Suppressor macrophage treated with lipopolysaccharide for 1 hour (primary cell): ENCODE measurements at places on chromosomes 13 and 19.

- DNase-seq, result peak; percentile 47
Observed at GRCh38 chr13:50353651-50354415, 338.6 kb downstream of the KCNRG start.

DNA sequence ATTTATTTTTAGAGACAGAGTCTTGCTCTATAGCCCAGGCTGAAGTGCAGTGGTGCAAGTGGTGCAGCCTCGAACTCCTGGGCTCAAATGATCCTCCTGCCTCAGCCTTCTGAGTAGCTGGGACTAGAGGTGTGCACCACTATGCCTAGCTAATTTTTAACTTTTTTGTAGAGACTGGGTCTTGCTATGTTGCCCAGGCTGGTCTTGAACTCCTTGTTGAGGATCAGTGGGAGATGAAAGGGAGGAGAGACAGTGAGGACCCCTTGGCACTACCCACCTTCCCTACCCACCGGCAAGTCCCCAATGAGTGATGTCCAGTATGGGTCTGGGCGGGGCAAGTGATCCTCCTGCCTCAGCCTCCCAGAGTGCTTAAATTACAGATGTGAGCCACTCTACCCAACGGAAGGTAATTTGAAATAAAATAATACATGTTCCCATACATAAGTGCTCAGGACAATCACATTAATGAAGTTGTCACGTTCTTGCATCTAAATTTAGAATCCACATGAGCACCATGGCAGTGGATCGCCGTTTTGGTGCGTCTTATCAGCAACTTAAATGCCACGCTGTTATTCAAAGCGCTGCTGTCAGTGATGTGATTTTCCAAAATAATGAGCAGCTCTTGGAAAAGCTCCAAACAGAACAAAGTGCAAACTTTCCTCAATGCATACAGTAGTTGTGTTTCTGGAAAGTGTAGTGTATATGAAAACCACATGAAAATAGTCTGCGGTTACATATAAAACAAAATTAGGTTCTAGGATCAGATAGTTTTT, 5.9 kb upstream of the ARL11 start:
- no peak for DNase-seq

GRCh38 chr19:17078036-17078919, 2.7 kb downstream of the MYO9B start:
- peak; percentile 79 for DNase-seq

DNA sequence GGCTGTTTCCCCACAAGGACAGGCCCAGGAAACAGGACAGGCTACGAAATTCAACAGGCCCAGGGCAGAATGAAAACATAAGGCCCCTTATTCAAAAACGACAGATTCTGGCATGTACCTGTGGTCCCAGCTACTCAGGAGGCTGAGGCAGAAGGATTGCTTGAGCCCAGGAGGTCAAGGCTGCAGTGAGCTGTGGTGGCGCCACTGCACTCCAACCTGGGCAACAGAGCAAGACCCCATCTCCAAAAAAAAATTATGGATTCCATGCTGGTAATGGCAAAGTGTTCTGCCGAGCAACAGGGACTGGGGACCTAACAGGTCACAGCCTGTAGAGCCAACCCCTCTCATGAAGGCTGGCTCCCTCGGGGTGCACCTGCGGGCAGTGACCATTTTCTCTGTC, 52.6 kb upstream of the USE1 start:
- DNase-seq, result no peak

DNA sequence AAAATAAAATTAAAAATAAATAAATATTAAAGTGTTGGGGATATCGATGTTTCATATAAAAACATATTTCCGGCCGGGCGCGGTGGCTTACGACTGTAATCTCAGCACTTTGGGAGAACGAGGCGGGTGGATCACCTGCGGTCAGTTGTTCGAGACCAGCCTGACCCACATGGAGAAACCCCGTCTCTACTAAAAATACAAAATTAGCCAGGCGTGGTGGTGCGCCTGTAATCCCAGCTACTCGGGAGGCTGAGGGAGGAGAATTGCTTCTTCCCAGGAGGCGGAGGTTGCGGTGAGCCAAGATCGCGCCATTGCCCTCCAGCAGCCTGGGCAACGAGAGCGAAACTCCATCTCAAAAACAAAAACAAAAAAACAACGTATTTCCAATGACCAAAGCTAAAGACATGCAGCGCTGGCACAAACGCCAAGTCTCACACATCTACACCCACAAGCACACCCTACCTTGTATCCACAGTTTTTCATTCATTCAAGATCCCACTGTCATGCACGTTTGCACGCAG, 907 bp downstream of the ZNF569 start:
- no peak for DNase-seq

GRCh38 chr13:31131470-31131961, 30.2 kb downstream of the HSPH1 start:
- DNase-seq, result no peak

GRCh38 chr13:29294821-29295220, 300.7 kb downstream of the SLC7A1 start:
- DNase-seq, result no peak

DNA sequence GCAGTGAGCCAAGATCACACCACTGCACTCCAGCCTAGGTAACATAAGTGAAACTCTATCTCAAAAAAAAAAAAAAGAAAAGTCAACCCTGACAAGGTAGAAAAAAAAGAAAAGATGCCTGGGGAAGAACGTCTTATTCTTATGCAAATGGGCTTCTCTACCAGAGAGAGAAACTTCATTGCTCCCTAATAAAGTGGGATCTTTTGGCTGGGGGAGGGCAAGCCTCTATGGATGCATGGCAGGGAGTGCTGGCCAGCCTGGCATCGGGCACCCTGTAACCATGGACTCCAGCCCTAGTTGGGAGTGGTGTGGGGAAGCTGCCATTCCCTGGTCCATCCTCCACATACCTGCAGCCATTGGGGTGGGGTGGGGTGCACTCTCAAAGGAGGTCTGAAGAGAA, 30.7 kb upstream of the ZNF728 start:
- DNase-seq, result no peak

GRCh38 chr13:41658057-41658661, 200.8 kb downstream of the RGCC start:
- no peak for DNase-seq

GRCh38 chr19:52494518-52494917, 33.0 kb upstream of the ZNF808 start:
- DNase-seq, result no peak

- no peak for DNase-seq
Observed at GRCh38 chr13:22276616-22277015, 605.7 kb downstream of the FGF9 start.

GRCh38 chr13:28349371-28349770, 145.6 kb downstream of the FLT1 start:
- no peak for DNase-seq

- no peak for DNase-seq
Observed at GRCh38 chr19:16095071-16095571, 16.6 kb upstream of the RAB8A start.

DNA sequence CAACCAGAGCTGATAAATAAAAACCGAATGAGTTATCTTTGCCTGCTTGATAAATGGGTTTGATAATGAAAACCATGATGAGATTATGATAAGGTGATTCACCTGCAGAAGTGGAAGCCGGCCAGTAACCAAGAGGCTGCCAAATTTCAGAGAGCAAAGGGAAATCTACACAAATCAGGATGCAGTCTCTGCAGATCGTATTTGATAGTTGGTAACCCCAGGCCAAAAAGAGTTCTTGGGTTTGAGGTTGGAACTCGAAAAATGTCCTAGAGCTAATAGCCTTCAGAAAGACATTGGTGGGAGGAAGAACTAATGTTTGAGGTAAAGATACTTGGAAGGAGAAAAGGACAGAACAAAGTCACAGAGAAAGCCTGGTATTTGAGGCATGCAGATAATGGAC, 9.6 kb upstream of the LATS2 start:
- no peak for DNase-seq

- no peak for DNase-seq
Observed at GRCh38 chr19:53773999-53774398, 50.1 kb downstream of the NLRP12 start.

DNA sequence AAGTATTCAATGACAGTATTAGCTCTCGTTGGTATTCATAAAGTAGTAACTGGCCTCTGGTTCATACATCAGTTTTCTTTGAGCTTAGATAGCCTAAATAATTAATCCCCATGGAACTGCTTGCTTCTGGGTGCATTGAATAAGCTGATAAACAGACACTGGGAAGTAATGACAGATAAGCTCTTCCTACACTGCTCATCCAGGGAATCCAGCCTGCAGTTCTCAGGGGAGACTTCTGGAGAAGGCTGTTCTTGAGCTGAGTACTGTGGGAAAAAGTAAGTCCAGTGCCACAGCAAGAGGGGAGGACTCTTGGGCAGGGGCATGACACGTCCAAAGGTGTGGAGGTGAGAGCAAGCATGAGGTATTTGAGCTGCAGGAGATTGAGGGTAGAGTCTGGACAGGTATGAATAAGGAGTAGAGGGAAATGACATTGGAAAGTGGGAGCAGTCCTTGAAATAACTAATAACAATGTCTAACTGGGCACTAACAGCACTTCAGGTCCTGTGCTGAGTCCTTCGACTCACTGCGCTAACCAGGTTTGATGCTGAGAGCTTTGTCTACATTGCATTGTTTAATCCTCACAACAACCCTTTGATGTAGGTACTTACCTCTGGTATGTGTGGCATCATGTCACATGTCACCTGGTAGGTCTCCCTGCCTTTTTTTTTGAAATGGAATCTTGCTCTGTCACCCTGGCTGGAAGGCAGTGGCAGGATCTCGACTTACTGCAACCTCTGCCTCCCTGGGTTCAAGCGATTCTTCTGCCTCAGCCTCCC, 7.2 kb downstream of the GARRE1 start:
- DNase-seq, result no peak

DNA sequence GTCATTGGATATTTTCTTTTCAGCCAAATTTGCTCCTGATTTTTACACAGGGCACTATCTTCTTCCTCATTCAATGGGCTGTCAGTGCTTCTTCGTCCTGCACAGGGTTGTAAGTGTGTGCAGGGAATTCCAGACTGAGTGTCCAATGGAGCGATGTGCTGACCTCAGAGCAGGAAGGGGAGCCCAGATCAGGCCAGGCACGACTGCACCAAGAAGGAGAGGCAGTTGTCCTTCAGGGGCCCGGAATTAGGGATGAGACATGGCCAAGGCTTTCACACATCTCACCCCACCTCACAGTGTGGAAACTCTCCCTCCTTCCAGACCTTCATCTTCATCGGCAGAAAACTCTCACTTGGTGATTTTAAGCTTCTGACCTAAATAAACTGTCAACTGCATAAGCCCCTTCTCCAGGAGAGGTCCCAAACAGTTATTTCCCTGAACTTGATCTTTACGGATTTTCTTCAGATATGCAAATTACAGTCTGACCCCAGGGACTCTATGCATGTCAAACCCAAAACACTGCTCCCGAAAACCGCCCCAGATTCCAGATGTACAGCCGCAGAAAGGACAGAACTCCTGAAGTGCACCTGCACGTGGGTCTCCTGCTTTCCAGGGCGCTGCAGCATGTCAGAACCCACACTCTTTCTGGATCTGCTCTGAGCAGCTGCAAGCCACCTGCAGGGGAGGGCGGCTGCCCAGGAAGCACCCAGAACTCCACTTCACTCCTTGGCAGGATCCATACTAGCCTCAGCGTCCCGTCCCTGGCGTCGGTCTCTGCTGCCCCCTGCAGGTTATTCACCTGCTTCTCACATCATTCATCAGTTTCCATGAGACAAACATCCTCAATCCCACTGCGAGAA, 625 bp upstream of the ZNF20 start:
- peak; percentile 93 for DNase-seq
